Bronchus fibroblast of lung (primary cell): ENCODE measurements at places on chromosomes 11 and 22. TPM values are rescaled to one million over a fixed set of nuclear protein-coding genes. Genes with fewer than 3 reads are reported as not detected.

Gene GRAMD4
- total RNA-seq, result 8.0 and 15.0 TPM in 2 replicates

Gene FADS1
- total RNA-seq, result 171 and 182 TPM in 2 replicates

Gene HTR3A
- not detected in 2 replicates for total RNA-seq

Gene NPTXR
- total RNA-seq, result 0.59 and 0.84 TPM in 2 replicates

Gene MISFA
- total RNA-seq, result 0.34 TPM in 1 of 2 replicates, not detected in the other

Gene LRP4
- total RNA-seq, result 1.2 TPM in 2 replicates

Gene PHETA2
- total RNA-seq, result 16.8 TPM in 2 replicates

Gene SLC22A8
- total RNA-seq, result not detected in 2 replicates

Gene LMO1
- total RNA-seq, result not detected in 2 replicates

Gene SLC35F2
- total RNA-seq, result 9.7 and 16.6 TPM in 2 replicates

Gene DEUP1
- total RNA-seq, result not detected in 2 replicates

Gene SLC17A6
- not detected in 2 replicates for total RNA-seq

Gene HEPN1
- not detected in 2 replicates for total RNA-seq

Gene TTC28
- total RNA-seq, result 11.0 and 16.0 TPM in 2 replicates

Gene SEPTIN5
- 8.4 and 12.8 TPM in 2 replicates for total RNA-seq

Gene POU2F3
- total RNA-seq, result not detected in 2 replicates

Gene C22orf31
- total RNA-seq, result not detected in 2 replicates

Gene LINC01488
- total RNA-seq, result not detected in 2 replicates

Gene OR51B4
- total RNA-seq, result not detected in 2 replicates

Gene PMM1
- total RNA-seq, result 75.3 and 78.5 TPM in 2 replicates

Gene HTR3B
- total RNA-seq, result not detected in 2 replicates

Gene PDE2A
- 0.17 and 0.30 TPM in 2 replicates for total RNA-seq

Gene ASRGL1
- 1.8 and 3.1 TPM in 2 replicates for total RNA-seq

Gene OR56A1
- not detected in 2 replicates for total RNA-seq

Gene OSBP2
- 0.84 and 0.89 TPM in 2 replicates for total RNA-seq

Gene C22orf15
- 1.2 and 1.3 TPM in 2 replicates for total RNA-seq

Gene PCNX3
- total RNA-seq, result 34.0 and 39.2 TPM in 2 replicates

Gene MTFP1
- total RNA-seq, result 27.1 and 27.5 TPM in 2 replicates

Gene MOV10L1
- 0.67 and 1.6 TPM in 2 replicates for total RNA-seq

Gene KIF18A
- 18.0 and 20.7 TPM in 2 replicates for total RNA-seq

Gene KRTAP5-11
- total RNA-seq, result not detected in 2 replicates

Gene CYP2D6
- total RNA-seq, result 0.15 and 0.17 TPM in 2 replicates

Gene SAA1
- 0.74 TPM in 1 of 2 replicates, not detected in the other for total RNA-seq

Gene POGLUT3
- total RNA-seq, result 32.4 and 33.0 TPM in 2 replicates

Gene APOBEC3B
- total RNA-seq, result 23.4 and 31.2 TPM in 2 replicates

Gene LRRC32
- total RNA-seq, result 2.1 and 2.4 TPM in 2 replicates

Gene SMIM35
- total RNA-seq, result not detected in 2 replicates

Gene IFITM1
- total RNA-seq, result 72.5 and 82.9 TPM in 2 replicates

Gene APOA4
- not detected in 2 replicates for total RNA-seq

Gene CADM1
- 2.2 and 3.4 TPM in 2 replicates for total RNA-seq

Gene SAA4
- not detected in 2 replicates for total RNA-seq

Gene OSM
- total RNA-seq, result not detected in 2 replicates

Gene MYO7A
- total RNA-seq, result 0.15 TPM in 1 of 2 replicates, not detected in the other

Gene VSIG10L2
- total RNA-seq, result not detected in 2 replicates

Gene MAJIN
- not detected in 2 replicates for total RNA-seq

Gene GDPD4
- total RNA-seq, result not detected in 2 replicates

Gene OR8D4
- total RNA-seq, result not detected in 2 replicates

Gene MS4A12
- not detected in 2 replicates for total RNA-seq

Gene RFPL3
- not detected in 2 replicates for total RNA-seq

Gene TSSK2
- not detected in 2 replicates for total RNA-seq

Gene OR6T1
- total RNA-seq, result not detected in 2 replicates

Gene FXYD6
- 22.5 and 27.8 TPM in 2 replicates for total RNA-seq

Gene TIRAP
- total RNA-seq, result 3.5 and 3.7 TPM in 2 replicates
